Aorta (tissue), 5 donors: ENCODE measurements at places on chromosomes 13 and 19. TPM values are rescaled to one million over a fixed set of nuclear protein-coding genes. Genes with fewer than 3 reads are reported as not detected.

GRCh38 chr19:14748601-14749000 is 29.8 kb downstream of the ADGRE2 start:
- no peak for DNase-seq

GRCh38 chr13:61277586-61278276 is 137.9 kb downstream of the PCDH20 start:
- no peak for DNase-seq

DNA sequence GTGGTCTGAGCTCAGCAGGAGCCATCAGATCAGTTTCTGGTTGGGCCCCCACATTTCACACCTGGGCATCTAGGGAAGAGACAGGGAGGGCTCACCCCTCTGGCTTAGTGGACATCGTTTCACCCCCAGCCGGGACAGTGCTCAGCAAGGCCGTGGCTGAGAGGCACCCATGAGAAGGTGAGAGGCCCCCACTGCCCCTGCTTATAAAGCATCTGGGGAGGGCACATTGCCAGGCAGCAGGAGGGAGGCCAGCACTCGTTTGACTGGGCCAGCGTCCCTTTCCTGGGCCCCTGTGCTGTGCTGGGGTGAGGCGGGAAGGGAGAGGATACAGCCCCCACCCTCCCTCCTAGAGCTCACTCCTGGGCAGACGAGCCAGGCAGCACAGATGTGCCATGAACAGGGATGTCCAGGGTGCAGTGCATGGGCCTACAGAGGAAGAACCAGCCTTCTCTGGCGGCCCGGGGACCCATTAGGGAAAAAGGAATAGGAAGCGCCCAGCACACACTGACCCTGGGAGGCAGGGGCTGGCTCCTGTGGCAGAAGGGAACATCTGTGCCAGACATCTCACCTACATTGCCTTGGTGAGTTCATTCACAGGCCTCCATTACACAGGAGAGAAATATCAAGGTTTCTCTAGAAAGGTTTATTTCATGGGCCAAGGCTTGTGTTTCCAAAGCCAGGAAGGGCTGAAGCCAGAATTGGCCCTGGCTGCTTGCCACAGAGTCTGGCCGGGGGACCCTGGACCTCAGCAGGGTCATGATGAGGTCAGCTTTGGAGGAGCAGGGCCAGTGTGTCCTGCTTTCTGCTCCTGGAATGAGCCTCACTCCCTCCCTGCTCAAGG is 7.7 kb downstream of the AP1M1 start:
- DNase-seq = peak; percentile 70

DNA sequence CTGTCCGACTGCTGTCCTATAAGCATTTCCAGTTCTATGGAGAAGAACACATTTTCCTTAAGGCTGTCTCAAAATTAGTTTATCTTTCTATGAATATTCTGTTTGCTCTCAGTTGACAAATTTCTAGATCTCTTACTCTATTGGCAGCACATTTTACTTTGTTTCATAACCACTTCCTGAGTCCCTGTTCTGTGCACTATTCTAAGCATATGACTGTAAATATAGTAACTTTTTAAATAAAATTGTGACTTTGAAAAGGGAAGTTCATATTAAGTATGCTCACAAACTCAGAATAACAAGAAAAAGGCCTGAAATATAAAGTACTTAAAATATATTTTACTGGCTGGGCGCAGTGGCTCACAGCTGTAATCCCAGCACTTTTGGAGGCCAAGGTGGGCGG is 56.5 kb upstream of the HTR2A start:
- DNase-seq = no peak

GRCh38 chr19:55552620-55553019 is 7.3 kb upstream of the SBK3 start:
- no peak for DNase-seq

DNA sequence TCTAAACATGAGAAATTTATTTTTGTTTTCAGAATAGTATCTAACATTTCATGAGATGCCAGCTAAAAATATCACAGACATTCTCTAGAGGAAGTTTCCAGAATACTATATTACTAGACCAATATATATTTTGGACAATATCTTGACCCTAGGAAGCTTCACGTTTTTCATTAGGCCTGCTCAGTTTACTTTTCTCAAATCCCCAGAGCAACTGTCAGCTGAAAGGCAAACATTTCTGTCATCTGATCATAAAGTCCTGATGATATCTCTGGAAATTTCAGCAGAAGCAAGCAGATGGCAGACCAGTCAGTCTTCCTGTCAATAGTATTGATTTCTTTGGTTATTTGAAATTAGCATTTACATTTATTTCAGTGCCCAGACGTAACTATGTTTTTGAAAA is 4.0 kb downstream of the POSTN start:
- DNase-seq = no peak

DNA sequence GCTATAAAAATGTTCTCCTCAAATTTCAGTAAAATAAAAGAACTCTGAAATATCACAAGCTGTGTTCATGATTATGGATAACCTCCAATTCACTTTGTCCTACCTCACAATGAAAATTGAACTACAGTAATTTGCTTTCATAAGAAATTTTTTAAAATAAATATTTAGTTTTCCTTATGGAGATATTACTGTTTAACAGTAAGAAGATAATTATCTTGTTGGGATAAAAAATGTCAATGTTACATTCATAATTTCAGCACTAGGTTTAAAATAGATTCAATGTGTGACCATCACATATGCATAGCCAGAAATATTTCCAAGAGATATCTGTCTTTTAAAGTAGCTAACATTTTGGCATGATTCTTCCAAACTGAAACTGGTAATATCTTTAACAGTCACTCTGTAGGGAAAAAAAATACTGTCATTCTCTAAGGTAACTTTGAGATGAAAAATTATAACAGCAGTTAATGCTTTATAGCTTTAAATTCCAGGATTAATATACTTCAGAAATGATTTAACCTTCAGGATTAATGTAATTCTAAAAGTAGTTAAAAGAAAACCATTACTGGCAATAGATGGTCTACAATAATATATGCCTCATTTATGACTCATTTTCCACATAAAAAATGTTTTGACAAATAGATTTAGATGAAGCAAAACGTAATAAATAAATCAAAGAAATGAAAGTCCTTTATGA is 91.3 kb downstream of the SPRY2 start:
- no peak for DNase-seq

DNA sequence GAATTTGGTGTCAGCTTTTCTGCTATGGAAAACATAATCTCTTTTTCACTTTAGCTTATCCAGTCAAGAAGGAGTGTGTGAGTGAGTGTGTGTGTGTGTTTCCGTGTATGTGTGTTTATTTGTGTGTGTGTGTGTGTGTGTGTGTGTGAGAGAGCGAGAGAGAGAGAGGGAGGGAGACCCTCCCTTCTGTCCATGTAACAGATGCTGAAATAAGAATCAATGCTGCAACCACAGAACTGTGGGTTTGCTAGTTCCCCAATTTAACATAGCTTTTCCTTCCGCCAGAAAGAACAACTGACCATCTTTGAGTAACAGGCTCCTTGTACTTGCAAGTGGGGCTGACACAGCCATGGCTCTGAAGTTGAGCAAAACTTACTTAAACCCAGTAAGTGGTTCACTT is 5.2 kb downstream of the LCP1 start:
- no peak for DNase-seq

TNFSF9 gene
- 1.2 TPM for total RNA-seq

OSCAR gene
- 4.4 TPM for total RNA-seq

DNA sequence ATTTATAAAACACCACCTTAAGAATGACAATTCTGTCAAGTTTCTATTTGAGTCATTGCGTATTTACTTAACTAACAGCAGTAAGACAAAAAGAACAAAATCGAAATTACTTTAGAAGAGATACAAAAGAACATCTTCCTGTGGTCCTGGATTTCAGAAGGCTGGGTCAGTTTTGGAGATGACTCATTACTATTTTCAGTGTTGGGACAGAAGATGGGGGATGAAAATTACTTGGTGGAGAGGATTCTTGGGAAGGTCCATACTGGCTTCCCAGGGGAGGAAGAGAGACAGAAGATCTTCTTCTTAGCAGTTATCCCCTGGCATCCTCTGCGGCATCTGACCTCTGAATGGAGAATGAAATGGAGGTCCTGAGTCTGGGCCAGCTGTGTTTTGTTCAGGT is 33.5 kb upstream of the CSNK1A1L start:
- DNase-seq = no peak

GRCh38 chr19:932648-933552 is 7.1 kb downstream of the ARID3A start:
- peak; percentile 86 for DNase-seq

DNA sequence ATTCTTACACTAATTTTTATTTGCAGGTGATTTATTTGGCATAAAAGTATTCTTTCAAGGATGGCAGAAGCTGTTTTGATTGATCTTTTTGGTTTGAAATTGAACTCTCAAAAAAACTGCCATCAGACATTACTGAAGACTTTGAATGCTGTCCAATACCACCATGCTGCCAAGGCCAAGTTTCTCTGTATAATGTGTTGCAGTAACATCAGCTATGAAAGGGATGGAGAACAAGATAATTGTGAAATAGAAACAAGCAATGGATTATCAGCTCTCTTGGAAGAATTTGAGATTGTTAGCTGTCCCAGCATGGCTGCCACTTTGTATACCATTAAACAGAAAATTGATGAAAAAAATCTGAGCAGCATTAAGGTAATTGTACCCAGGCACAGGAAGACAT is 1.2 kb downstream of the LACC1 start:
- DNase-seq = no peak

GRCh38 chr13:23956106-23956505 is 58.8 kb upstream of the C1QTNF9B start:
- no peak for DNase-seq

DNA sequence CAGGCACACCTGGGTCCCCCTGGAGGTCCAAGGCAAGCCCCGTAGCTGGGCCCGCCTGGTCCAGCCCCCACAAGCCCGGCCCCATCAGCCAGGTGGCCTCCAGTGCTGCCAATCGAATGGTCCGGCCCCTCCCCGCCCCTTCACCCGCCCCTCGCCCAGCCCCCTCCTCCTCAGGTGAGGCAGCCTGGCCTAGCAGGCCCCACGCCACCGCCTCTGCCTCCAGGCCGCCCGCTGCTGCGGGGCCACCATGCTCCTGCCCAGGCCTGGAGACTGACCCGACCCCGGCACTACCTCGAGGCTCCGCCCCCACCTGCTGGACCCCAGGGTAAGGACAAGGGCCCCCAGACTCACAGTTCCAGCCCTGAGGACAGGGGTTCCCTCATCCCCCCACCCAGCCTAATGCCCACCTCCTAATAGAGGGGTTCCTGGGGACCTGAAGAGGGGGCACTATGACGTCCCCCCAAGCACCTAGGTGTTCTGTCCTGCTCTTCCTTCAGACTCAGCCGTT is at the start of gene HPN:
Gene HPN (plus strand): TSS at position 174 of the 508 bp plus-strand sequence. CDS start 786 bp downstream, outside the sequence.
- no peak for DNase-seq

GRIK5 gene
- 20.8 TPM for total RNA-seq

DNA sequence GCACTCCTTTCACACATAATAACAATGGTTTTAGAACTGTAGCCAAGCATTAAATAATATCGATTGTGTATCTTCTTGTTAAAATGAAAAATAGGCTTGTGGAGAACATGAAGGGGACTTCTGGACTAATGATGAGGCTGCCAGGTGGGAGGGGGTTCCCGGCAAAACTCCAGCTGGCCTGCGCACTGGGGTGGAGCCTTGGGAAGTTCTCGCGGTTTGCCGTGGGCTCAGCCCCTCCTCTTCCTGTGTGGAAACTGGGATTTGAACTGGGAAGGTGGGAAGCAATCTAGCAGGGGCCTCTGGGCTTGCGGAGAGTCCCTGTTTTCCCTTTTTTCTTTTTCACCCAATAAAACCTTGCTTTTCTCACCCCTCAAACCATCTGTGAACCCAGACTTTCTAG is 113.7 kb upstream of the SLITRK1 start:
- DNase-seq = no peak

DNA sequence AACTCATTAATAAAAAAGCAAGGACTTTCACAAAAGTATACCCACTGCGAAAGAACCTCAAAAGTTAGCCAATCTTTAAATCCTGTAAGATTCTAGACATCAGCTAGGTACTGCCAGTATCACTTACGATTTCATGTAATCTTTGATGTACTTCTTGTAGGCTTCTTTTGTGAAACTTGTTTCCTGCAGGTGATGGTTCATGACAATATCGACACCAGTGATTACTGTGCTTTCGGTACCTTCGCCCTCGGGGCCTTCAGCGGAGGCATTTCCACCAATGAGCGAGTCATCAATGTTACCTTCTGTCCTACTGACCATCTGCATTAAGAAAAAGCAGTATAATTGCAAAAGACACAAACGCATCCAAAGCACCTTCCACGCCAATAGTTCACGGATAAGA is 1.1 kb downstream of the TPT1 start:
- DNase-seq = no peak

GRCh38 chr13:40206241-40207000 is 460.0 kb downstream of the FOXO1 start:
- no peak for DNase-seq

ZNF606 gene
- total RNA-seq = 9.9 TPM

GRCh38 chr13:80921541-80921940 is 580.6 kb upstream of the SPRY2 start:
- DNase-seq = no peak

DNA sequence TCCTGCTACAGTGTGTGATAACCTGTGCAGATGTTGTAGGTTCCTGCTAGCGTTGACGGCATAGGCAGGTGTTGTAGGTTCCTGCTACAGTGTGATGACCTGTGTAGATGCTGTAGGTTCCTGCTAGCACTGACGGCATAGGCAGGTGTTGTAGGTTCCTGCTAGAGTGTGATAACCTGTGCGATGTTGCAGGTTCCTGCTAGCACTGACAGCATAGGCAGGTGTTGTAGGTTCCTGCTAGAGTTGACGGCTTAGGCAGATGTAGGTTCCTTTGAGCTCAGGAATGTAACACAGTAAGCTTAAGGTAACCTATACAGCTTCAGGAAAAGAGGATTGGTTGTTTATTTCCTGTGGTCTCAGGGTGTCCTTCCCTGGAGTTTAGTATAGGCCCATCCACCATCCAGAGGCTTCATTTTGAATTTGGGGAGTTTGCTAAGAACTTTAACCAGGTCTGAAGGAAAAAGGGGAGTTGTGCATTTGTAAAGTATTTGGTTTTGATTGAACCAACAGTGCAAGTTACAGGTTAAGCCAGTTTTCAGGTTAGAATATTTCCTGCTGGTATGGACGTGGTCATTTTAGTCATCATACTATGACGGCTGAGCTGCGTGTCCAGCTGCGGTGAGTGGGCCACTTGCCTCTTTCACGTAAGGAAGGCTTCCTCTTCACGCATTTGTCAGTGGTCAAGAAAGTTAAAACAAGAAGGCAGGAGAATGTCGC is 53.8 kb downstream of the ATP11A start:
- no peak for DNase-seq

MARCHF2 gene
- total RNA-seq = 61.8 TPM

- DNase-seq = no peak
These were observed 638 bp downstream of the ADGRE5 start for GRCh38 chr19:14381689-14382474.
